HFFc6 (cell line): ENCODE measurements at places on chromosomes 3 and 15.

DNA sequence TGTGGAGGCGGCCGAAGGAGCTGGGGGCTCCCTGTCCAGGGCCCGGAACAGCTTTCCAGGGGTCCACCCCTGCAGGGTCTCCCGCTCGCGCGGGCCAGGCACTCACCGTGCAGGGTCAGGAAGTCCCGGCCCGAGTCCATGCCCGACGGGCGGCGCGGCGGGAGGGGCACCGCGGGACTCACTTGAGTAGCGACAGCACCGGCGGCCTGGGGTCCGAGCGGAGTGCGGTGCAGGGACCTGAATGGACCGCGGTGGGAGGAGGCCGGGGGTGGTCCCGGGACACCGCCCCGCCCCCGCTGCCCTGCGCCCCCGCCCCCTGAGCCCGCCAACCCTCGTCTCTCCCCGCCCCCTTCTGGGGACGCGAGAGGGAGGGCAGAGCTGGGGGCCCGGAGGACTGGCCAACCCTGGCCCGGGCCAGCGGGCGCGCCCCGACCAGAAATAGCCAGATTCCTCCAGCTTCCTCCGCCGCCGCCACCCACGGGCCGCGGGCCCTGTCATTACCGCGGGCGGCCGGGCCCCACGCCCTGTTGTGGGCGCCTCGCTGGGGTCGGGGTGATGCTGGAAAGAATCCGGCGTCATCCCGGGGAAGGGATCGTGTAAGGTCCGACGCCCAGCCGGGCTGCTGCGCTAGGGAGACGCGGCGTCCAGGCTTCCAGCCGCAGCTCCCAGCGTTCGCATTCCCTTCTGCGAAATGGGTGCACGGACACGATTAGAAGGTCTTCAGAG lies at the start of gene PLCD1:
TSS of gene PLCD1 (minus strand) at position 243 of the 726 bp plus-strand sequence. CDS start at position 140, 103 bp downstream.
- peak; percentile 28 for DNase-seq

- no peak for DNase-seq
Measured at GRCh38 chr3:103048068-103048722, 613.4 kb downstream of the ZPLD1 start.

- DNase-seq: no peak
Measured at GRCh38 chr3:50644561-50644960, 27.6 kb downstream of the MAPKAPK3 start.

GRCh38 chr3:57066471-57066870 lies 6.0 kb downstream of the SPATA12 start:
- DNase-seq: no peak

DNA sequence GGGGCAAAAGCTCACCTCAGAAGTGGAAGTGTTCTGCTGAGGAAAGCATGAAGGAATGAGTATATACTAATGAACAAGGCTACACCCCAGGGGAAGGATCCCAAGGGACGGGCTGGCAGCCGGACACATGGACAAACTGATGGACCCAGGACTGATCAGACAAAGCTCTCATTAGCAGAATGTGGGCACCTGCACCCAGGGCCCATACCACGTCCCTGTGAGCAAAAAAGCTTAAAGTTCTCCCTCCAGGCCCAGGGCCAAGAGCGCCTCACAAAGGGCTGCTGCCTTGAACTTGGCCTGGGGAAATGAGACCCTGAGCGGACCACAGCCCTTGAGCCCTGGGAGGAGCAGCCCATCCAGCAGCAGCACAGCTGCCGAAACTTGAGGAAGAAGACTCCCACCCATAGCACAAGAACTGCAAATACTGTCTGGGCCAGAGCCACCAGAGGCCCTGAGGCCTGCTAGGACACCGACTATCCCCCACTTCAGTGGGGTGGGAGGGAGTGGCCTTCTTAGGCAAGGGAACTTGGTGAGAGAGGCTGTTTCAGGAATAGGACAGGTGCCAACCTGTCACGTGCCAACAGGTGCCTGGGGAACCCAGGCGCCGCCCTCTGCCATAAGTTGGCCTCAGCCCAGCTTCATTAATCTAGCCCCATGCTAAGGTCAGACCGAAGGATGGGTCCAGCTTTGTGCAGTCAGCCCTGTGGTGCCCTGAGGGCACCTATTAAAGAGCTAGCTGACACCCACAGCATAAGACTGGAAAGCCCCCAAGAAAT lies 2.3 kb upstream of the GMPPB start:
- DNase-seq: no peak

DNA sequence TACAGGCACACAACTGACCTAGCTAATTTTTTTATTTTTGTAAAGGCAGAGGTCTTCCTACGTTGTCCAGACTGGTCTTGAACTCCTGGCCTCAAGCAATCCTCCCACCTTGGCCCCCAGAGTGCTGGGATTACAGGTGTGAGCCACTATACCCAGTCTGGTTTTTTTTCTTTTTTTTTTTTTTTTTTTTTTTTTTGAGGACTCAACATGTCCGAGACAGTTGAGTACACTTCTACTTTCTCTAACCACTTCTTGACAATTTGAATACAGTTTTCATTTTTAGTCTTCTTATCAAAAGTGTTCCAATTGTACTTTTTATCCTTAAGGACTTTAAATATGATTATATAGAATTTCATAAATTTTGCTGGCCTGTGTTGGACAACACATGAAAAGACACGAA lies 7.4 kb upstream of the GSK3B start:
- no peak for DNase-seq

GRCh38 chr3:73503781-73504180 lies 121.0 kb downstream of the PDZRN3 start:
- DNase-seq: no peak

GRCh38 chr3:39011191-39011736 lies 40.5 kb downstream of the SCN11A start:
- no peak for DNase-seq

DNA sequence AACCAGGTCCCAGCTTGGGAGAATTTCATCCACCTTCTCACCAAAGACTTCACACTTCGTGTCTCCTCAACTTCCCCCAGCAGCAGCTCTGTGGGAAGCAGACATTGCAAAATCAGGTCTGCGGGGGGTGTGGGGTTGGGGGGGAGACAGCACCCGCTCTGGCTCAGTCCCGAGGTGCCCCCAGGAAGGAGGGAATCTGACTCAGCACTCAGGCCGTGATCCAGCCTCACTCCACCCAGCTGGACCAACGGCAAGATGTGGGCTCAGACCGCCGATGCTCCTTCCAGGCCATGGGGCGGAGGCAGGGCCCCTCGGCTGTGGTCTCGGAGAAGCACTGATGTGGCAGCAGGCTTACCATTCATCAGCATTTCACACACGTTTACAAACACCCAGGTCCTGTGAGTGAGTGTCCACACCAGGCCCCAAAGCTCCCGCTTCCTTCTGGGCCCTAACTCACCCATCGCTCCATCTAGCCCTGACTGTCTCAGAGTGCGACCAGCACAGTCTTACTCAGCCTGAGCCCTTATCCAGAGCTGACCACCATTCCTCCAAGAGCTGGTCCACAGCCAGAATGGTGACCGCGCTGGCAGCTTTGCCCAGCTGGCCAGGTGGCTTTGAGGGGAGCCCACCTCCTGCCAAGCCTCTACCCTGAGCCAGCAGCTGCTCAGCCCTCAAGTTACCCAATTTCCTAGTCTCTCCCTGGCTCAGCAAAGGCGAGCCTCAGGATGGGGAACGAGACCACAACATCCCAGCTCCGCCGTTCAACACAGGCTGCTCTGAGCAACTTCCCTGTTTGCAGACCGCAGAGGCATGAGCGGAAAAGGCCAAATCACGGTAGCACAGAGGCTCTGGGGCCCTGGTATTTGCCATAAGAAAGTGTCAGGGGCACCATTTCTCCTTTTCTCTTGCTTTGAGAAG lies 3.3 kb downstream of the STAB1 start:
- DNase-seq: no peak

DNA sequence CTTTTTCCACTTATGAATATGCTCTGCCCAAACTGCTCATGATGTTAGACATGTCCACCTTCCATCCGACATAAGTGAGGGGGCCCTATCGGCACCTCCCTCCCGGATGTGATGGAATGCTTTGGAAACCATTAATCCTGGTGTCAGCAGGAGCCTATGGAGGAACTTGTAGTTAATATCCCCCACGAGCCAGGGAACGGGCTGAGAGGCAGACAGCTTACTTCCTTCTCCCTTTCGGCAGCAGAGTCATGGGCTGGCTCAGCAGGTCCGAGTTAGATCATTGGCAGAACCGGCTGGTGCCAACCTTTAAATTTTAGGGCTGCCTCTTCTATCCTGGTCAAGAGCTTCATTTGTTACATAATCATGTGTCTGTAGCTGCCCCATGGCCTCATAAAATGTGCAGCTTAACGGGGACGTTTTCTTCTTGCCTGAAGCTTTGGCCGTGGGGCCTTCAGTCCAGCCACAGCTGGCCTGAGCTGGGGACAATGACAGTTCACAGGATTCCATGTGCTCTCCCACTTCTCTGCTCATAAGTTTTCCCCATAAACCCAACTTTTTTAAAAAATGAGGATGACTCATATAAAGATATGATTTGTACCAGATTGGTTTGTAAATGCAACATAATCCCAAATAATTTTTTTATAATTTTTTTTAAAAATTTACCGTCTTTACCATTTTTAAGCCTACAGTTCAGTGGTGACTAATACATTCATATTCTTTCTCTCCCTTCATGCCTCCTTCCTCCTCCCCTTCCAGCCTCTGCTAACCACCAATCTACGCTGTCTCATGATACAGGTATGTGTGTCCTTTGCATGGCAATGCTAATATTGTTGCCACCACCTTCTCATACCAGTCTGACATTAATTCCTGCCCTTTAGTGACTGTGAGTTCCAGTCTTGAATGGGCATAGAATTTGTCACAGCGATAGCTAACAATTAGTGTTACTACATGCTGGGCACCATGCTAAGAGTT lies 62.2 kb upstream of the RGMA start:
- DNase-seq: no peak

DNA sequence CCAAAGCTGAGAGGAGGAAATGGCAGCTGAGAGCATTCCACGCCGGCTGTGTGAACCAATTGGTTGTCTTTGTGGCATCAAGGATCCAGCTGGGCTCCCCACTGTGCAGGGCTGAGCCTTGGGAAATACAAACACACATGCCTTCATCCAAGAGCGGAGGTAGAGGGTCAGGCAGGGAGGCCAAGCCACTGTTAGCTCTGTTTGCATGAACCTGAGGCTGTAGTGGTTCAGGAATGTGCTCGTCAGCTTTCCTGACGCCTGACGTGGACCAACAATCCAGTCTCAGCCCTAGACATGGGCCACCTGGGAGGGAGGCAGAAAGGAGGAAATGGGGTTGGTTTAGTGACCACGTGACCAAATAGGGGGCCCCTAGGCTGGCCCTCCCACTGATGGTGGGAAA lies 276.9 kb downstream of the TLE3 start:
- no peak for DNase-seq

GRCh38 chr15:82393671-82394070 lies 35.9 kb upstream of the GOLGA6L9 start:
- peak; percentile 13 for DNase-seq

DNA sequence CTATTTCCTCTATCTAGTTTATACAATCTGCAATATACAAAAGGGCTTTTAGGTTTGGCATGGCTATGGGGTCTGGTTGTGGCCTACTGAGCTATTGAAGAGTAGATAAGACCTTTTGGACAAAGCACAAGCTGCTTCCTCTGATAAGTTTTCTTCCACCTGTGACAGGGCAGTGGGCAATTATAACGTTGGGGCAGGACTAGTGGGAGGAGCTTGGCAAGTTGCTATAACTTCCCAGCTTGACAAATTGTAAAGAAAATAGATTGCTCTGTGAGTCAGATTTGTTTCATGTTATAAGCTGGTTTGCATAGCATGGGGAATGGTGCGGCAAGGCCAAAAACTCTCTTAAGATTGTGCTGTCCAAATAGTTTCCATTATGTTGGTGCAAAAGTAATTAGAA lies 64.9 kb downstream of the SLC7A14 start:
- no peak for DNase-seq

- DNase-seq: no peak
Measured at GRCh38 chr3:126528800-126529541, 5.0 kb downstream of the CHST13 start.

GRCh38 chr3:194204042-194204987 lies 68.4 kb downstream of the HES1 start:
- DNase-seq: no peak

GRCh38 chr3:153246331-153246730 lies 84.3 kb downstream of the RAP2B start:
- DNase-seq: no peak

GRCh38 chr3:11629716-11630115 lies 14.0 kb downstream of the VGLL4 start:
- peak; percentile 83 for DNase-seq

GRCh38 chr3:13158871-13159270 lies 85.6 kb upstream of the IQSEC1 start:
- no peak for DNase-seq
